Stimulated activated naive B cell treated with anti-CD40 and anti-IgM and Interleukin-4, amounts not matched to agents 10 μg/mL and 1 μg/mL and 100 μg/mL, for 72 hours (primary cell): ENCODE measurements at places on chromosomes 3 and 15.
A peak's percentile ranks its signal among the peaks of the same experiment; 100 is the strongest.

DNA sequence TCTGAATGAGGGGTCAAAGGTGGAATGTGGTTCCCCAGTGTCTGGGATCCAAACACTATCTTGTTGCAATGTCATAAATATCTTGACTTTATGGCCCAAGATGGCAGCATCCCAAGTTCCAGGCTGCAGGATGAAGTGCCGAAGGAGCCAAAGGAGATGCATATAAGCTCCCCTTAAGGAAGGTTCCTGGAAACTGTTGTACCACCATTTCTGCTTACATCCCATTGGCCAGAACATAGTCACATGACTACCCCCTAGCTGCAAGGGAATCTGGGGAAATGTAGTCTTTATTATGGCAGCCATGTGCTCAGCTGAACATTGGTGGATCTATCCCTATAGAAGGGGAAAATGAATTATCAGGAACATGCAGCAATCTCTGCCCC, 54.3 kb downstream of the BDH1 start:
- no peaks in the 10 kb centered on the region for H3K27me3 ChIP-seq
- H3K27ac ChIP-seq = no peak overlapping the region
- no peaks in the 10 kb centered on the region for H3K4me1 ChIP-seq
- H3K4me3 ChIP-seq = no peak overlapping the region
- no peak for DNase-seq
- H3K36me3 ChIP-seq = peaks cover 2% of the 10 kb centered on the region

DNA sequence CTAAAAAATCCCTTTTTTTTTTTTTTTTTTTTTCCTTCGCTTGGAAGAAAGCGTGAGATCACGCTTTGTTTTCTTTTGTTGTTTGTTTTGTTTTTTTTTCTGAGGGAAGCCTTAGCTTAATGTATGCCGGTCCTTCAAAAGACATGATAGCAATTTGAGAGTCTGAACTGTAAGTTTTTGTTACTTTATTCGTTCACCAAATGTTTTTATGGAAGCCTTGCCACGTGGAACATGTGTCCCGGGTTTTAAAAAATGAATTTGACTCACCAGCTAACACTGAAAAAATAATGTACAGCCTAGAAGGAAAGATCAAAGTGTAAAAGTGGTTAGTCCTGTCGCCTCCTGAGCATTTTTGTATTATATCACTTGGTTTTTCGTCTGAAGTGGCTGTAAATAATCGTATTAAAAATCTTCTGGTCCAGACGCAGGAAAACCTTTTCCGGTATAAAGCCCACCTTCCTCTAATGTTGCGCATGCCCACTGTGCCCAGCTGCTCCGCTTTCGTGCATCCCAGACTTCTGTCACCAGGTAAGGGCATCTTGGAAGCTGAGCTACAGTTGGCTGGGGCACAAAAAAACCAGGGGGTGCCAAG, 795 bp upstream of the MYNN start:
- H3K4me3 ChIP-seq = peak overlapping the region; percentile 95
- H3K4me1 ChIP-seq = peaks cover 35% of the 10 kb centered on the region
- peak overlapping the region; percentile 99 for H3K27ac ChIP-seq
- no peak for DNase-seq
- no peaks in the 10 kb centered on the region for H3K27me3 ChIP-seq
- peaks cover 40% of the 10 kb centered on the region for H3K36me3 ChIP-seq

GRCh38 chr3:15823092-15823491, 25.3 kb upstream of the ANKRD28 start:
- H3K4me1 ChIP-seq = peaks cover 11% of the 10 kb centered on the region
- H3K27ac ChIP-seq = no peak overlapping the region
- H3K36me3 ChIP-seq = peaks cover 8% of the 10 kb centered on the region
- H3K4me3 ChIP-seq = no peak overlapping the region
- no peaks in the 10 kb centered on the region for H3K27me3 ChIP-seq
- no peak for DNase-seq

DNA sequence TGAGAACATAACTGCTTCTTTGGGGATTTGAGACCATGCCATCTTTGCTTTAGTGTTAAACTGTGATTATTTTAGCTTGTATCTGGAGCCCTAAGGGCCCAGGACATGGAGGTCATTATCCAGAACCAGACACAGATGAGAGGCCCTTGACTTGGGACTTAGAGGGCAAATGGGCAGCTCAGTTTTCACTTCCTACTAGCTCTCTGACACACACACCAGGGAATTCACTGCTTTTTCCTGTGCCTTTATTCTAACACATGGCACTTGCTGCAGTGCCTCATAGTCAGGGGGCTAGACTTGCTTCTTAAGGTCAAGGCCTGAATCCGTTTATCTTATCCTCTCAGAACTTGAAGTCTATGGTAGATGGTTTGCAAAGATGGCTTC, 33.3 kb downstream of the AMOTL2 start:
- no peak overlapping the region for H3K27ac ChIP-seq
- no peak for DNase-seq

- peaks cover 30% of the 10 kb centered on the region for H3K36me3 ChIP-seq
- H3K4me3 ChIP-seq = no peak overlapping the region
- DNase-seq = no peak
- no peaks in the 10 kb centered on the region for H3K27me3 ChIP-seq
- H3K27ac ChIP-seq = peak overlapping the region; percentile 59
These were observed 42.8 kb downstream of the ZNF609 start for GRCh38 chr15:64503197-64503596.

DNA sequence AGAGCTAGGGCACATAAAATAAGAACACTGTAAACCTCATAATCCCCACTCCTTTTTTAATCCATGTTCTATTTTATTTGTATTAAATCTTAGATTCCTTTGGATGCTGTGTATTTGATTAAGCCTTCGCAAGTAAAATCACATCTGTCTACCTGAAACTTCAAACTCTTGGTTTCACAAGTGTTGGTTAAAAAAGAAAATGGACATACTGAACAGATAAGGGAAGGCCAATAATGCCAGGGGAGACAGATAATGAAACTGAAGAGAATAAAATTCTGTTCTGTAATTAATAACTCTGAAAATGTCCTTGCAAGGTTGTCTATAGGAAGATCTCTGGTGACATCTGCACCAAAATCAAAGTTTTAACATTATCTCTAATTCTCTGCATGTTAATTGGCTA, 114.2 kb downstream of the ULK4 start:
- H3K4me3 ChIP-seq = no peak overlapping the region
- H3K4me1 ChIP-seq = peaks cover 4% of the 10 kb centered on the region
- H3K27me3 ChIP-seq = no peaks in the 10 kb centered on the region
- no peak overlapping the region for H3K27ac ChIP-seq
- DNase-seq = no peak

DNA sequence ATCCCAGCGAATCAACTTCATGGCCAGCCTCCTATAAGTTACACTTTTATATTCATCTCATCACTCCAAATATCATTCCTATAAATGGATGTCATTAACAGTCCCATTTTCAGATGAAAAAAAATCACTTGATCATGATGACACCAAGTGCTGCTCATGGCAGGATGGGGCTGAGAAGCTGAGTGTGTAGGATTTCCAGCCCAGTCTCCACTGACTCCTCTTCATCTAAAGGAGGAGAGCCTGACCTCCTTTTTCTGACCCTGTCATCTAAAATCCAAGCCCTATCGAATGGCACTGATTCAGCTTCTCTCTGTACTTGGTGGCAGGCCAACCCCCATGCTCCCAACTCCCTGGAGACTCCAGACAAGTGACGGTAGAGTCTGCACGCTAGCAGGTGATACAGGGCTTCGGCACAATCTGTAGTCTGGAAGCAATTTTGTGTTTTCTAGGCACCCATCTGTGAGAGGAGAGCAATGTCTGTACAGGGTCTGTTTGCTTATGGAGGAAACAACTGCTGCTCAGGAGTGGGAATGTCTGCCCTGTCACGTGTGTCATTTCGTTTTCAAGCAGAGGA, 103.2 kb downstream of the EPHB1 start:
- no peak overlapping the region for H3K4me3 ChIP-seq
- no peaks in the 10 kb centered on the region for H3K36me3 ChIP-seq
- peaks cover 17% of the 10 kb centered on the region for H3K27me3 ChIP-seq
- DNase-seq = no peak
- H3K4me1 ChIP-seq = no peaks in the 10 kb centered on the region

DNA sequence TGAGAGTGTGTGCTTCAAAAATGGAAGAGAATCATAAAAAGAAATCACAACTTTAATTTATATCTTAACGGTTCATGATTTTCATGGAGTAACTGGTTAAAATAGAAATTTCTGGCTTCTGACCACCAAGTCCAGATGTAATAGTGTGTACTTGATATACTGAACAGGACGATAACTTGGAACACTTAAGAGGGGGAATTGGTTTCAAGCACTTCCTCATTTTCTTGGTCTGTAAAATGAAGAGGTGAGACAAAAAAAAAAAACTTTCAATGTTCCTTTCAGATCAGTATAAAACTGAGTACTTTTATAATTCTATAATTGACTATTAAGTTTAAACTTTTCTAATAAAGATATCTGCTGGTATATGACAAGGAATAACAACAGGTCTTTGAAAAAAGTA, 64.0 kb upstream of the TRA2B start:
- no peaks in the 10 kb centered on the region for H3K36me3 ChIP-seq
- H3K4me1 ChIP-seq = no peaks in the 10 kb centered on the region
- H3K27ac ChIP-seq = no peak overlapping the region
- peaks cover 26% of the 10 kb centered on the region for H3K27me3 ChIP-seq

GRCh38 chr3:181252631-181253030, 263.1 kb upstream of the DNAJC19 start:
- no peak for DNase-seq
- H3K36me3 ChIP-seq = no peaks in the 10 kb centered on the region
- no peak overlapping the region for H3K4me3 ChIP-seq
- H3K27ac ChIP-seq = no peak overlapping the region

GRCh38 chr15:95016511-95017229, 785.3 kb downstream of the MCTP2 start:
- H3K27ac ChIP-seq = no peak overlapping the region
- no peaks in the 10 kb centered on the region for H3K36me3 ChIP-seq
- no peaks in the 10 kb centered on the region for H3K4me1 ChIP-seq
- no peak for DNase-seq

- H3K27ac ChIP-seq = no peak overlapping the region
- H3K4me3 ChIP-seq = no peak overlapping the region
- H3K4me1 ChIP-seq = peaks cover 30% of the 10 kb centered on the region
- peaks cover 5% of the 10 kb centered on the region for H3K36me3 ChIP-seq
- H3K27me3 ChIP-seq = no peaks in the 10 kb centered on the region
- DNase-seq = peak; percentile 23
These were observed 54.5 kb upstream of the TBL1XR1 start for GRCh38 chr3:177251755-177252154.

- no peak overlapping the region for H3K27ac ChIP-seq
- no peak overlapping the region for H3K4me3 ChIP-seq
- no peak for DNase-seq
- no peaks in the 10 kb centered on the region for H3K27me3 ChIP-seq
- H3K36me3 ChIP-seq = no peaks in the 10 kb centered on the region
These were observed 10.2 kb upstream of the SLC6A6 start for GRCh38 chr3:14392231-14392630.

DNA sequence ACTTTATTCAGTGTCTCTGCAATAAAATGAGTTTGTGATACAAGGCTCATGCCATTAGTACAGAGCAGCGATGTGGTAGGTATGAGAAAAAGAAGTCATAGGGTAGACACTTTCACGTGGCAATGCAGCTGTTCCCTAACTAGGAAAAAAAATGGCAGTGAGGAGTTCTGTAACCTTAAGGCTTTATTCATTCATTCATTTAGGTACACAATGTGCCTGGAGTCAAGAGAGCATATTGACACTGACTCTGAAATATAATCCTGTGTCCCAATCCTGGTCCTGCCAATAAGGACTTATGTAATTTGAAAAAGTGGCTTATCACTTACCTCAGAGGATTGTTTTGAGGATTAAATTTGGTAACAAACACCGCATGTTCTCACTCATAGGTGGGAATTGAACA, 173.0 kb upstream of the AZI2 start:
- H3K4me3 ChIP-seq = no peak overlapping the region
- H3K27me3 ChIP-seq = no peaks in the 10 kb centered on the region
- no peak for DNase-seq
- H3K36me3 ChIP-seq = no peaks in the 10 kb centered on the region

- H3K27me3 ChIP-seq = no peaks in the 10 kb centered on the region
- H3K36me3 ChIP-seq = peaks cover 35% of the 10 kb centered on the region
These were observed 226.6 kb upstream of the LRRFIP2 start for GRCh38 chr3:37400945-37401344.

- no peak overlapping the region for H3K27ac ChIP-seq
- H3K4me1 ChIP-seq = peaks cover 13% of the 10 kb centered on the region
- DNase-seq = no peak
- H3K27me3 ChIP-seq = peaks cover 11% of the 10 kb centered on the region
- no peaks in the 10 kb centered on the region for H3K36me3 ChIP-seq
- H3K4me3 ChIP-seq = no peak overlapping the region
These were observed 123.1 kb upstream of the UMPS start for GRCh38 chr3:124607163-124607562.

DNA sequence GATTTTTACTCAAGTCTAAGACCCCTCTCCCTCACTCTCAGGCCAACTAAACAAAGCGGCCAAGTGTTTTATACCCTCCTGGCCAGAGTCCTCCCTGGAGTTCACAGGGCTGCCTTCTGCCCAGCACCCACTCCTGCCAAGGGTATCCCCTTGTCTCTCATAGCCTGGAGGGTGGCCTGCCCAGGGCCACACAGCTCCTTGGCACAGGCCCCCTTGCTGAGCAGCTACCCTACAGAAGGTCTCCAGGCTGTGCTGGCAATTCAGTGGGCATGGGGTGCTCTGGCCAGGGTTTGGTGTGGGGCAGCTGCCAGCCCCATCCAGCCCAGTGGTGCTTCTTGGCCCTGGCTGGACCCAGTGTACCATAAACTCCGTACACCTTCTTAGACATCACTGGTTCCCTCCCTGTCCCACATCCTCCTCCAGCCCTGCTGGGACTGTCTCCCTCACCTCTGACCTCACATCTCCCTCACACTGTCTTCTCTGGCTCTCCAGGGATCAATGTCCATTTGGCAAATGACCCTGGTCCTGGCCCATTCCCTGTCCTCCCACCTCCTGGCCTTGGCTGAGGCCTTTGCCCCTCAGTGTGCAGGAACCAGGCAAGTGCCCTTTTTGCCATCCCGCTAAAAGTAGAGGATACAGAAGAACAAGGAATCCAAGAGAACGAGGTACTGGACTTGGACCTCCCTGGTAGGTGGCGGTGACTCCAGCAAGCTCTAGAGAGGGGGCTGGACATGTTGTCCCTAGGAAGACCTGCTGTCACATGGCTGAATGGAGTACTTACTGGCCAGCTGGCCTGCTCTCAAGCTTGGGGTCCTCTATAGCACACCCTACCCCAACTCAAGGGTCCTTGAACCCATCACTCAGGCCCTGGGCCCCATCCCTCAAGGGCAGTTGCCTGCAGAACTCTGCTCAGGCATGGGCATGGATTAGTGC, 50.0 kb upstream of the TRPM1 start:
- DNase-seq = no peak
- H3K4me1 ChIP-seq = no peaks in the 10 kb centered on the region

- H3K4me1 ChIP-seq = peaks cover 19% of the 10 kb centered on the region
- H3K27me3 ChIP-seq = no peaks in the 10 kb centered on the region
- peak overlapping the region; percentile 11 for H3K27ac ChIP-seq
- peaks cover 5% of the 10 kb centered on the region for H3K36me3 ChIP-seq
- no peak overlapping the region for H3K4me3 ChIP-seq
These were observed 96.1 kb upstream of the CHD2 start for GRCh38 chr15:92803852-92804609.

DNA sequence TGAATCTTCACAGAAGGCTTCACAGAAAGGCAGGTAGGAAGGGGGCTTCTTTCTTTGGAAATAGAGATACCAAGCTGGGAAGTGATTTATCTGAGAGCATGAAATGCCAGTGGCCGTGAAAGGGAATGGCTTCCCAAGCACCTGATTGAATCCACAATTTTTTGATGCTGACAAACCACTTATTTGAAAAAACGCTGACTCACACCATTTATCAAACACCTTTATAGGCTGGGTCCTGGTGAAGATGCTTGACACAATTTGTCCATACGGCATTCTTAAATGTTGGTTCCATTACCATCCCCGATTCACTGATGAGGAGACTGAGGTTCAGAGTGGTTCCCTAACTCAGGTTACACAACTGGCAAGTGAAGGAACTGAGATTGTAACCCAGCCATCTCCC, 64.1 kb upstream of the POMGNT2 start:
- H3K4me1 ChIP-seq = no peaks in the 10 kb centered on the region
- H3K36me3 ChIP-seq = peaks cover 5% of the 10 kb centered on the region
- no peak overlapping the region for H3K4me3 ChIP-seq
